Esophagus mucosa (tissue), 1 donor: ENCODE measurements at places on chromosomes 3 and 15. TPM values are rescaled to one million over a fixed set of nuclear protein-coding genes. Genes with fewer than 3 reads are reported as not detected.
A peak's percentile ranks its signal among the peaks of the same experiment; 100 is the strongest.

The LRTM1 gene
- total RNA-seq = not detected

The SLC24A5 gene
- total RNA-seq = not detected

DNA sequence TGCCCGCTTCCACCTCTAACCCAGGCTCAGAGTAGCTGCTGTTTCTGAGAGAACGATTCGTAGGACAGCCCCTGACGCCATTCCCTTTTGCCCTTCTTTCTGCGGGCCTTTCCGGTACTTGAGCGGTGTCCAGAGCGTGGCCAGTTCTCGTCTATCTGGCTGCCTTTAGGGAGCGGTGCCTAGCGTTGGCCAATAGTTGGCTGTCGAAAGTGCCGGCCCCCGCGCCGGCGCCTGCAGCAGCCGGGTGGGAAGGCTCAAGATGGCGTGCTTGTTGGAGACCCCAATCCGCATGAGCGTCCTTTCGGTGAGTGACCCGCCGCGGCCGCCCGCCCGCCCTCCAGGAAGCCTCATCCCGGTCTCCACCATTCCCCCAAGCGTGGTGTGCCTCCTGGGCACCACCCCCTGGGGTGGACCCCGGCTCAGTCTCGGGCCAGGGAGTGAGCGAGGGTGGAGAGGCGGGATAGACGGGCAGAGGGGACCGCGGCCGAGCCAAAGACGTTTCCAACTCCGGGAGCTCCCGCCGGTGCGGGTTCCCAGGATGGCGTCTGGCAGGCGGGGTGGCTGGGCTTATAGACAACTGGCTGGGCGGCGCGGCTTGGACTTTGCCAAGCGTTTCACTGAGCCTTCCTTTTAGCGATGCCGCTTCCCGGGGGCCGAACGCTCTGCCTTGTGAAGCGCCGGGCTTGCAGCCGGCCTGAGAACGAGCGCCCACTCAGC is at the start of gene ARMC8:
Gene ARMC8, plus strand, starts transcription at position 6 of the 717 bp plus-strand sequence. Its CDS starts 254 bp downstream, at position 260.
- ATAC-seq = peak; percentile 53

GRCh38 chr3:30673425-30674341 is 67.3 kb downstream of the TGFBR2 start:
- no peak for ATAC-seq

GRCh38 chr3:52005571-52005986 is 9.9 kb upstream of the RPL29 start:
- ATAC-seq = peak; percentile 45
